Thoracic aorta (tissue), 2 donors: ENCODE measurements at places on chromosomes 5 and 9.

- DNase-seq = no peak
Observed at GRCh38 chr5:77935506-77936364, 159.6 kb upstream of the TBCA start.

- DNase-seq = no peak
Observed at GRCh38 chr9:97758334-97758916, 61.3 kb upstream of the XPA start.

DNA sequence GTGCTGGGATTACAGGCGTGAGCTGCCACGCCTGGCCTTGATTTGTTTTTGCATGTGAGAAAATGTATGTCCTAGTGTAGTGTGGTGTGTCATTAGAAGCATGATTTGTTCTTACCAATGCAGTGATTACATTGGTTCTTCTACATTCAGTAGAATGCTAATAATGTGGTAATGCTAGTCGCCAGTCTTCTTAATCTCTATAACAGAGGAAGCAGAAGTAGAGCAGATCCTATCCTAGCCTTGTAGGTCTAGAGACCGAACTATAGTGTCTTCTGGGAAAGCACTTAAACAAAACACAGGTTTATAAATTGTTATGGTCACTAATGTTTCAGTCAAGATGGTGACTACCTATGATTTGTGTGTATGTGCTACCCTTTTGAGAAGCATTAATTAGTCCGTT, 197.5 kb upstream of the DMRT1 start:
- no peak for DNase-seq

GRCh38 chr9:137305060-137305797, 3.2 kb upstream of the NRARP start:
- DNase-seq = no peak

GRCh38 chr9:87008667-87009066, 61.4 kb upstream of the GAS1 start:
- no peak for DNase-seq

- DNase-seq = no peak
Observed at GRCh38 chr5:13107537-13107936, 837.0 kb downstream of the DNAH5 start.

- no peak for DNase-seq
Observed at GRCh38 chr5:38193015-38193581, 65.3 kb upstream of the EGFLAM start.
